NCI-H1092 (cell line): ENCODE measurements at places on chromosomes 1 and 21.

DNA sequence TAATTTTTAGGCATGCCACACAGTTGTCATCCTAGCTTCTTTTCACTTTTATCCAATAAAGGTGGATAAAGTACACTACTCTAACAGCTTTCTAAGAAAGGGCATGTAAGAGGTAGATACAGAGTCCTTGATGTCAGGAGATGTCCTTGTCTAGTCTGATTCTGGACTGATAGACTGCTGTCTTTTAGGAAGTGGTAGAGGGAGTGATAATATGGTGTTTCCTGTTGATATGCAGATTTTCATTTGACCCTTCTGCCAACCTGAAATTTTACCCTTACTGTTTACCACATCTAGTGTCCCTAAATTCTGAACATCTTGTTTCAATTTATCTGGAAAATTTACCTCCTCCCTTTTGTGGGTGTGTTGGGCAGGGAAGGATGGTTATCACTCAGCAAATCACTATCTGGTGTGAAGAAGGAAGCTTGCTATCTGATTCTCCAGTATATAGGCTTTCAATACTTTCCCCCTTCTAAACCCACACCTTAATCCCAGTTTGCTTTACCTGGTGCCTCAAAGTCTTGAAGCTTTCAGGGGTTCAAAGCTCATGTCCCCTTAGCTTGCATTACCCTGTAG is 354.9 kb upstream of the SNX7 start:
- no peak for DNase-seq

DNA sequence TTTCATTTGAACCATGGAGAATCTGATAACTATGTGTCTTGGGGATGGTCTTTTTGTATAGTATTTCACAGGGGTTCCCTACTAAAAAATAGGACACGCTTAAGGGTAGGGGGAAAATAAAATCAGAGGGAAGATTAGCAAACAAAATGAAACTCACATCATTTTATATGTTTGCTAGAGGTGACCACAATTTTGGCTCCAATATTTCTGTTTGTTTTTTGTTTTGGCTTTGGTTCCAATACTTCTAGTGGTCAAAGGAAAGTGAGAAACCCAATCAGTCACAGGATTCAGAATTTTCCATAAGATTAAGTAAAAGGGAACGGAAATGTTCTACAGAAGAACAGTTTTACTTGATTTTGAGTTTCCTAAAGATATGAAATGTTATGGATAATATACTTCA is 42.3 kb upstream of the SSX2IP start:
- no peak for DNase-seq

DNA sequence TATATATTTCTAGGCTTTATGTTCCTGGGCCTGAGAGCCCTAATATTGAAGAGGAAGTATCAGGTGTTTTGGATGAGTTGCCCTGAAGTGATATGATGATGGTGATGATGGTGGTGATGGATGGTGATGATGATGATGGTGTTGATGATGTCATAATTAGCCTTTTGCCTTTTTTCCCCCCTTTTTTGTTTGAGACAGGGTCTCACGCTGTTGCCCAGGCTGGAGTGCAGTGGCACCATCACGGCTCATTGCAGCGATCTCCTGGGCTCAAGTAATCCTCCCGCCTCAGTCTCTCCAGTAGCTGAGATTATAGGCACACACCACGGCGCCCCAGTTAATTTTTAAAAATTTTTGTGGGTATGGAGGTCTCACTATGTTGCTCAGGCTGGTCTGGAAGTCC is 76.5 kb downstream of the CNST start:
- no peak for DNase-seq

- no peak for DNase-seq
These were observed 138.4 kb downstream of the ADSS2 start for GRCh38 chr1:244313346-244313745.

DNA sequence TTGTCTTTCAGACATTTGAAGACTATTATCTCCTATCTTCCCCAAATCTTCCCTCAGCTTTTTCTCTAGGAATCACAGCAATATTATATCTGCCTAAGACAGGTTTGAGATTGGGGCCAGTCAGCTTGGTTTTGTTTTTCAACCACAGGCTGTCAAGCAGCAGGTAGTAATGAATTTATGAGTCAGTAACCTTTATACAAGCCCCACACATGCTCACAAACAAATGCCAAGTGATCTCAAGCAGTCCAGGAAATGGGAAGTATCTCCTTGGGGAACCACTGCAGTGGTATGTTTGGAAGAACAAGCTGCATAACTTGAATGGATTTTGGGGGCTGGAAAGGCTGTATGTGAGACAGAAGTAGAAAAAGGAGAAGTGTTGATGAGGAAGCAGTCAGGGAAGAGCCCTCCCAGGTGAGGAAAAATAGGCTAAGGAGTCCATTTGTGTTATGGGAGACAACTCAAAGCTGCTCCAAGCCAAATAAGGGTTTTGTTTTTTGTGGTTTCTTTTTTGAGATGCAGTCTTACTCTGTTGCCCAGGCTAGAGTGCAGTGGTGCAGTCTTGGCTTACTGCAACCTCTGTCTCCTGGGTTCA is 2.1 kb downstream of the DHDDS start:
- no peak for DNase-seq

- DNase-seq: no peak
These were observed 158.9 kb downstream of the ZBTB18 start for GRCh38 chr1:244209955-244210354.

DNA sequence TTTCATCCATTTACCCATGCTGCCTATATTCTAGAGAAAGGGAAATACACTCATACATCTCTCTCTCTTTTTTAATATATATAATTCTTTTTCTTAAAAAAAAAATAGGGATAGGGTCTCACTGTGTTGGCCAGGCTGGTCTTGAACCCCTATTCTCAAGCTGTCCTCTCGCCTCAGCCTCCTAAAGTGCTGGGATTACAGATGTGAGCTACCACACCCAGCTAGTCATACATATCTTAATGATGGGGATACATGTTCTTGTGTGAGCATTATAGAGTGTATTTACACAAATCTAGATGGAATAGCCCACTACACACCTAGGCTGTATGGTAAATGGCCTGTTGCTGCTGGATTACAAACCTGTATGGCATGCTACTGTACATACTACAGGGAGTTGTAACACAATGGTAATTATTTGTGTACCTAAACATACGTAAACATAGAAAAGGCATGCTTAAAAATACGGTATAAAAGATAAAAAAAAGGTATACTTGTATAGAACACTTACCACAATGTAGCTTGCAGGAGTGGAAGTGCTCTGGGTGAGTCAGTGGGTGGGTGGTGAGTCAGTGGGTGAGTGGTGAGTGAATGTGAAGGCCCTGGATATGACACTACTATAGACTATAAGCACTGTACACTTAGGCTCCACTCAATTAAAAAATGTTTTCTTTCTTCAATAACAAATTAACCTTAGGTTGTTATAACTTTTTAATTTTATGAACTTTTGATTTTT is 72.9 kb downstream of the IVNS1ABP start:
- DNase-seq: no peak

DNA sequence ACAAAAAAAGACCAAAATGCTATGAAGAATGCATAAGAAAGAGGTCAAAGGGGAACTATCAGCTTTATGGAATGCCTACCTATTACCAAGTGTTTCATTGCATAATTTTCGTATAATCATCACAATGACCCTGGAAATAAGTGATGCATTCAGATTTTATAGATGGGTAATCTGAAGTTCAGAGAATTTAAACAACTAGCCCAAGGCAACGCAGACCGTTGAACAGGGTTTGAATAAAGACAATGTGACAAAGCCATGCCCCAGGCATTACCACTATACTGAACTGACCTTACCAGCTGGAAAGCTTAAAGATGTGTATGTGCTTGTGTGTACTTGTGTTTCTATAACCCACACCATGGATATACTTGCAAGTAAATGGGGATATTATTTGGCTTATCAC is 827.6 kb upstream of the ADGRL2 start:
- no peak for DNase-seq
